ENCODE measurements at places on chromosomes 12 and 14.

GRCh38 chr12:115341442-115341841, 657.5 kb upstream of the TBX3 start:
- DNase-seq: no peak

- DNase-seq: no peak
Observed at GRCh38 chr14:61365667-61366212, 44.4 kb downstream of the PRKCH start.

GRCh38 chr14:101581806-101582205, 20.5 kb downstream of the DIO3 start:
- no peak for DNase-seq

DNA sequence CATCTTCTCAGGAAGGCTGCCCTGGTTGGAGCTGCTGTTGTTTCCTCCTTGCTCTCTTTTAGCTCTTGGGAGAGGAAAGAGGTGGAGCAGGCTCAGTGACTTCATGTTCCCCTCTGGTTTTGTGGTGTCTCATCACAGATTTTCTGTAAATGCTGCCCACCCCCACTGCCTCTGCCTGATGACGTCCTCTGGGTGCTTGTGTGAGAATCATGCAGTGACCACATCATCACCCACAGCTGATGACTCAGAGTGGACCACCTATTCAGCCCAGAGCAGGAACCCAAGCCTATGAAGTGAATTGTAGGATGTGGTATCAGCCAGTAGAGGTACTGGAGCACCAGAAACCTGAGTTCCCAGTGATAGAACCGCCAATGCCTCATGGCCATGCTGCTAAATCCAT, at the start of gene GZMB:
TSS of gene GZMB (minus strand) at position 33 of the 400 bp plus-strand sequence. CDS start at position 3, 30 bp downstream.
- no peak for DNase-seq

- DNase-seq: no peak
Observed at GRCh38 chr14:101824339-101824727, 62.8 kb downstream of the PPP2R5C start.
